SJCRH30 (cell line): ENCODE measurements at places on chromosomes 5 and 9.
A peak's percentile ranks its signal among the peaks of the same experiment; 100 is the strongest.

GRCh38 chr5:133830911-133831310 is 137.5 kb downstream of the C5orf15 start:
- no peak for DNase-seq

DNA sequence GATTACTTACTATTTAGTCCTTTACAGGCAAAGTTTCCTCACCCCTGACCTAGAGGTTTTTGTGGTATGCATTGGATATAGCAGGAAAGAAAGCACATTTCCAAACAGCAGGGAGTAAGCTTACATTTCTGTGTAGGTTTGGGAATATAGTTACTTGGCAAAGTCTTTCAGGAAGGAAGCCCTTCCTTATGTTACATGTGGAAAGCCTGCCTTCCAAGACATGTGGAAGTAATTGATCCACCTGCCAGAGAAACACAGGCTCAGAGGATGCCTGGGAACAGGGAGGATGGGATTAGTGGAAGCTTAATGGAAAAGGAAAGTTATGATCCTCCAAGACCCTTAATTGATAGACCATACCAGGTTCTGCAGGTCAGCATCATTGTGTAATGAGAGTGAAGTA is 87.3 kb upstream of the PPP1R2B start:
- DNase-seq, result no peak

- DNase-seq, result no peak
Measured at GRCh38 chr5:54421976-54422375, 33.5 kb upstream of the HSPB3 start.

DNA sequence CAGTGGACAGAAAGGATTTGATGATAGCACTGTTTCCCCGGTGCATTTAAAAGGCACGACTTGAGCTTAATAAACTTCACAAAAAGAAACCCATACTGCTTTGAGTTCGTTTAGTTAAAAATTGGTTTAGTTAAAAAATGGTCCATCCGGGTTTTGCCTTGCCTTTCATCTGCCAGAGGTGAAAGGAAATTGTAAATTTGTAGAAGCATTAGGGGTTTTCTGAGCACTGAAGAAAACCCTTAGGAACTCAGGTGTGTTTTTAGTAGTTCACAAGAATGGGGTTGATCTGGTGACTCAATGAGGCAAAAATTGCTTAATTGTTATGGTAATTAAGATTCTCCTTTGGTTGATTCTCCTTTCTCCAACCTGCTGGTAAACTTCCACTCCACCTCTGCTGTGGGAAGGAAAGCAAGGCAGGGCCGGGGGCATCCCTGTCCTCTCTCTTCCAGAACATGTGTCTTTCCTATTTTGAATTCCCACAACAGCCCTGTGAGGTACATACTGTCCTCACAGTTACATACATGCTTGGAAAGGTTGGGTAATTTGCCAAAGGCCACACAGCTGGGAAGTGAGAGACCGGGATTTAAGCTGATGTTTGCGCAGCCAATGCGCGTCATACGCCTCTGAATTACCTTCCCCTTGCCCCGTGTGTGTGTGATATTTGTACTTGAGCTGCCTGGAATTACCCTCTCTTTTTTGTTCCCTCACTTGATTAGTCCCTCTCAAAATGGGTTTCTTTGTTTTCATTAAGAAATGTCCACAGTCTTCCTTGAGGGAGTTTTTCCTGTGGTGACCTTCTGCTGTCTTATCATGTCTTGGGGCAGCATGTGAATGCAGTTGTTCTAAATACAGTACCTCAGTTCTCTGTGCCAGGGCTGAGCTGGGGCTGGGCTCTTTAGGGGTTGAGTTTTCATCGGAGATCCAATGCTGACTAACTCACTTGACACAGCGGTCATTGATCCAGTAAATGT is 94.4 kb downstream of the ARHGAP26 start:
- no peak for DNase-seq

DNA sequence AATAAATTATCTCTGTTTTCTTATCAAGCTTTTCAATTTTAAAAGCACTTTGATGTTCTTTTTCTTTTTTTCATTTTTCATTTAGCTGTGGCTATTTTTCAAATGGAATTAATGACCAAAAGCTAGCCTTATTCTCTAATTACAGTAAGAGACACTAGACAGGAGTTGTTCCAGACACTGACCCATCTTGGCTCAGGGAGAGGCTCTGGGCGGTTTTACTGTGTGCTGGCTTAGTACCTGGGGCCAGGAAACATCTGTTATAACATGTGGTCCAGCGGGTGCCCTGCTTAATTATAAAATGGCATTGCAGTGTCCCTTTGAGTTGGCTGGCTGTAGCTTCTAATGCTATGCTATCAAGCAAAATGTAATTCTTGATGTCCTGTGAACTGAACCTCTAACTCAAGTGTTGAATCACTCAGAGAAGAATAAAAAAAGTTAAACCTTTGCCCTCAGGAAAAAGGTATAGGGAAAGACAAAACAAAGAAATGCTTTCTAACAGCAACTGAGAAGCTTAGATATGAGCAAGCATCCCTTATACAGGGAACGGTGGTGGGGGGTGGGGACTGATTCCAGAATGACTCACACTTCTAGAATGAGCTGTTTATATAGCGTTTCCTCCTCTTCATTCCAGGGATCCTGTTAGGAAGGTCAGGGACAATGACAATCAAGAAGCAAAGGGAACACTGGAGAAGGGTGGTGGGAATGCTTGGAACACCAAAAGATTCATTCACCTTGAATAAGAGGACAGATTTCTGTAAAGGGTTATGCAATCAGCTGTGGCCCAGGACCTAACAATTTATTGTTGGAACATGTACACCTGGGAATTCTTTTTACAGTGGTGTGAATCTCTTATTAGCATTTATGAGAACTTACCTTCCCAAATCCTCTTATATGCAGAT is 58.7 kb upstream of the NFIB start:
- peak; percentile 73 for DNase-seq

GRCh38 chr9:15246708-15247107 is 60.3 kb downstream of the TTC39B start:
- no peak for DNase-seq

DNA sequence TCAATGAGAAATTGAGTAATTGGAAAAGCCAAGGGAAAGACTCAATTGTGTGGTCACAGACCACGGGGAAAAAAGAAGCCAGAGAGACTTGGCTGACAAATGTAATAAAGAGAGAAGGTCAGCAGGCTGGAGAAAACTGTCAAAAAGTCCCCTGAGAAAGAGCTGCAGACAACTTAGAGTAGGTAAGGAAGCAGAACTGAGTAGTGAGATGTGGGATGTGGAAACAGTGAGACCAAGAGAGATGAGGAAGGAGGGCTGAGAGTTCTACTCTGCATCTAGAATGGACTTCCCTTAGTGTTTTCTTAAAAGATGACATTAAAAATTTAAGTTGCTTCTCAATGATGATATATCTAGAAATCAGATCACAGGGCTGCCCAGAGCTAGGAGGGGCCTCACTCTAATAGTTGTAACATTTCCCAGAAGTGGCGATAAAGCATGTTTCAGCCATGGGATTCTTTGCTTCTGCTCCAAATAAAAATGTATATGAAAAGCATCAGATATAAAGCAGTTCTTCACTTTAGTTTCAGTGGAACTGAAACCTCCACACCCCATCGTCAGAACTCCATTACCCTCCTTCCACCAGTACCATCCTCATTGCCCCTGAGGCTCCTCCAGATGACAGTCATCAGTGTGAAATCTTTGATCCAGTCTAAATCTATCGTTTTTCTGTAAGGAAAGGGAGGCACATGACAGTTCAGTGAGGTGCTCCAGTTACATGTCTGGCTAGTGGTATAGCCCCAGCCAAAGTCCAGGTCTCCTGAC is 80.6 kb downstream of the SPEF2 start:
- no peak for DNase-seq

- DNase-seq, result no peak
Measured at GRCh38 chr5:95715799-95716461, 15.2 kb upstream of the RHOBTB3 start.

DNA sequence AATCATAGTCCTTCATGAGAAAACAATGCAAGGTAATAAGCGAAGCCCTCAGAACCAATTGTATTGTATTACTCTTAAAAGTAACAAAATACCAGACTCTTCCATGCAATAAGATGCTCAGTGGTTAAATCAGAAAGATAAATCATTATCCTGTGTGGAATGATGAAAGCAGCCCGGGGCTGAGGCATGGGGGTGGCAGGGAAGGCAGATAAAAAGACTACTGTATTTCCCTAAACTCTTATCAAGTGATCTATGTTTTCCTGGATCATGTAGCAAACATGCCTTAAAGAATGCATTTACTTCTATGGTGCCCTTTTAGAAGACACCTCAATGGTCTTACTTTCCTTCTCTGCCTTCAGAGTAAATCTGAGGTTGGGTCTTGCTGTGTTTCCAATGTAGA is 105.6 kb upstream of the DAPK1 start:
- no peak for DNase-seq

- peak; percentile 65 for DNase-seq
Measured at GRCh38 chr9:130940693-130941576, 1.9 kb upstream of the FIBCD1 start.

GRCh38 chr9:113649855-113650206 is 186.3 kb downstream of the RGS3 start:
- no peak for DNase-seq

DNA sequence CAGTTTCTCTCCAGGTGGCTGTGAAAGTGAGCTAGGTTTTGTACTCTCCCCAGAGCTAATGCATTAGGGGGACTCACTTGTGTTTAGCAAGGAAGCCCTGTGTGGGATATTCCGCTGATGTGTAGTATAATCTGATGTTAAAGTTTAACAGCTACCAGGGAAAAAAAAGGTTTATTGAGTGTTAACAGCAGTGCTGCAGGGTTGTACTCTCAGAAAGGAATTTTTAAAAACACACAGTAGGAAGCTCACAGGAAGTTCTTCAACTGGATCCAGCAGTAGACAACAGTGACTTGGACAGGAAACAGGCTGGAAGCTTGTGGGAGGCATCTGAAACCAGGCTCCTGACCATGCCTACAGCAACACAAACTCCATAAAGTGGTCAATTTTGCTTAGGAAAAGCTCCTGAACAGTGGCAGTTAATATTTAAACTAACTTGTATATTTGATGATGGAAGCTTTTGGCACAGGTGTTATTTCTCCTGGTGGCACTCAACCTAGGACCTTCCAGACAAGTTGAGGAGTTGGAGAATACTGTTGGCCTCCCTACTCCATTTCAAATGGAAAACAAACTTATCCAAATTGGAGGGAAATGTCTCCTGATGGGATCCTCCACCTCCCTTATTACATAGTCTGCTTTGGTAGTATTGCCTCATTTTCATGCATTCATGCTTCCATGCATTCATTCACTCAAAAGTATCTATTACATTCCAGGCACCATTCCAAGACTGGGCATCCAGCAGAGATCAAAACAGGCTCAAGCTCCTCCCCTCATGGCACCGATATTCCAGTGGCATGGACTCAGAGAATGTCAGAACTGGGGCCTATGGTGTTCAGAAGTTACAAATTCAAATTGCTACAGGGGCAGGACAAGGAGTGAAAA is 54.7 kb downstream of the FOXD1 start:
- DNase-seq, result no peak

GRCh38 chr9:77912895-77913693 is 118.5 kb downstream of the GNAQ start:
- DNase-seq, result no peak

- DNase-seq, result no peak
Measured at GRCh38 chr5:137696481-137696880, 39.4 kb downstream of the KLHL3 start.

- DNase-seq, result peak; percentile 86
Measured at GRCh38 chr9:38727497-38728001, 7.6 kb upstream of the FAM240B start.

DNA sequence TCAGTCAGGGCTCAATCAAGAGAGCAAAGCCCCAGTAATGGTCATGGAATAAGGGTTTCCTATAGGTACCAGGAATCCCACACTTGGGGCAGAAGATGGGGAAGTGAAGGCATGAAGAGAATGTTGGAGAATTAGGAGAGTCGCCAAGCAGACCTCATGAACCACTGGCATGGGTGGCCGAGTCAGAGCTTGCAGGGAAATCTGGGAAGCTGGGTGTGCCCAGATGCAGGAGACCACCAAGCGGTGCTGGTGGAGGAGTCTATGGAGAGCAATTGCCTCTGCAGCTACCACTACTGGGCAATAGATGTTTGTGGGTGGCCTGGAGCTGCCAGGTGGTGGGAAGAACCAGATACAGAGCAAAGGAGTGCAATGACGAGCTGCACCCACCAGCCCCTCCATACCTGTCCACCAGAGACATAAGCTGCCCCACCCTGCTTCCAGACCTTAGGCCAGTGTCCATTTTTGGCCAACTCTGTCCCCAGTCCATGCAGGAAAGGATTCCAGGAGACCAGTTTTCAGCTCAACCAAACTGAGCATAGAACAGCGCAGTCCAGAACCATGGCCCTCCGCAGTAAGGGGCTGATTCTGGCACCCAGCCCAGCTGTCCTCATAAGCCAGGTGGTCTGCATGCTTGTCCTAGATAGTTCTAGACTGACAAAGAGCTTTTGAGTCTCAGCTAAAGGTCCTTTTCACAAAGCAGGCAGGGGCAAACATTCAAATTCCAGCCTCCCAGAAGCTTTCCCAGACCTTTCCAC is 323.9 kb downstream of the GADD45G start:
- no peak for DNase-seq
